ENCODE measurements at places on chromosomes 12 and 14.

DNA sequence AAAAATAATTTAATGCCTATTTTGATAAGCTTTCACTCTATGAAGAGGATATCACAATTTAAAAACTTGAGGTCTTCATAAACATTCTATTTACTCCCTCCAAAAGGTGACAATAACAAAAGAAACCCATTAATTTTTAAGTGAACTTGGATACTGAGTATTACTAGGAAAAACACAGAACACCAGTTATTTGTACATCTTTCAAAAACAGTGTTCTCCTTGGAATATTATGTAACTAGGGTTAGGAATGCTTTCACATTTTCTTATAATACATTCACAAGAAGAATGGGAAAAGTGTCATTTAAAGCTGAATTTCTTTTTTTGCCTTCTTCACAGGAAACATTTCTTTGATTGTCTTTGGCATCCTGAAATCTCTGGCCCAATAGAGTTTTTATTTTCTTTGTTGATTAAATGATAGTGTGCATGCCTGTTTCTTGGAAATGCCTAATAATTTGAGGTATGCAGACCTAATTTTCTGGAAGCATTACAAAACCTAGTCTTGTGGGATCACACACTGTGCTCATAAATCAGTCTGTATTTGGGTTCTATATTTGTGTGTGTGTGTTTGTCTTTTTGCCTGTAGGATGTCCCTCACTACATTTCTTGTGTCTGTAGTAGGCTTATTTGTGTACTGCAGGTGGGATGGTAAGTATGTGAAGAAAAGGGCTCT, 76.5 kb downstream of the WNK1 start:
- DNase-seq, result no peak

GRCh38 chr12:124539084-124540041, 28.0 kb downstream of the NCOR2 start:
- DNase-seq, result no peak

GRCh38 chr14:39491134-39491571, 58.9 kb upstream of the FBXO33 start:
- peak; percentile 13 for DNase-seq

DNA sequence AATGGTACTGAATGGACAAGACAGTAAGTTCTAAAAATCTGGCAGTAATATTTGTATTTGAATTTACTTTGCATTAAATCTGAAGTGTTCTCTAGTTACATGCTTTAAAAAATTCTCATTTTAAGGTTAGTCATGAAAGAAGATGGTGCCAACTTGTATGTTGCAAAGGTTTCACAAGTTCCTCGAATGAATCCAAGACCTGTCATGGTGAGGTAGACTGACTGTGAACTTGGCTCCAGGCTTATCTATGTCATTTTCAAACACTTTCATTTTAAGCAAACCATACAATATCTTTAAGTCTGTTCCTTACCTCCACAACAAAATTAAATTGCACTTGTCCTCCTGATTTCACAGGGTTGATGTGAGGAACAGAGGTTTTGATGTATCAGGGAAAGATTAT, 23.4 kb downstream of the CLEC2D start:
- no peak for DNase-seq

GRCh38 chr12:20030826-20031225, 337.5 kb upstream of the PDE3A start:
- no peak for DNase-seq

DNA sequence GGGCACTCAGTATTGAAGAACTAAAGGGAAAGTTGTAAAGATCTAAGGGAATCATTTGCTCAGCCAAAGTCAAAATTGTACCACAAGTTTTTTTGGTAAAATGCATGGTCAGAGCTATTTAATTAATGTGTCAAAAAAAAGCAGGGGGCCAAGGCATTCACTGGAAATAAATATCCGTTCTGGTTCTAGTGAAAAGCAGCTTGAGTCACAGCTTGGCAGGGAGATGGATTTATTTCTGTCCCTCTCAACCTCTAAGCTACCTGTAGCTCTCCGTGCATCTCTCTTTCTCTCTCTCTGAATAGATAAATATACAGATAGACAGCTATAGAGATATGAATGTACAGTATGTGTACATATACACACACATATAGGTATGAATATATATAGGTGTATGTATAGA, 554.4 kb upstream of the TMEM132C start:
- no peak for DNase-seq

GRCh38 chr14:100834082-100834793, 8.3 kb downstream of the MEG3 start:
- no peak for DNase-seq

GRCh38 chr12:26736563-26737486, 96.2 kb downstream of the ITPR2 start:
- no peak for DNase-seq

DNA sequence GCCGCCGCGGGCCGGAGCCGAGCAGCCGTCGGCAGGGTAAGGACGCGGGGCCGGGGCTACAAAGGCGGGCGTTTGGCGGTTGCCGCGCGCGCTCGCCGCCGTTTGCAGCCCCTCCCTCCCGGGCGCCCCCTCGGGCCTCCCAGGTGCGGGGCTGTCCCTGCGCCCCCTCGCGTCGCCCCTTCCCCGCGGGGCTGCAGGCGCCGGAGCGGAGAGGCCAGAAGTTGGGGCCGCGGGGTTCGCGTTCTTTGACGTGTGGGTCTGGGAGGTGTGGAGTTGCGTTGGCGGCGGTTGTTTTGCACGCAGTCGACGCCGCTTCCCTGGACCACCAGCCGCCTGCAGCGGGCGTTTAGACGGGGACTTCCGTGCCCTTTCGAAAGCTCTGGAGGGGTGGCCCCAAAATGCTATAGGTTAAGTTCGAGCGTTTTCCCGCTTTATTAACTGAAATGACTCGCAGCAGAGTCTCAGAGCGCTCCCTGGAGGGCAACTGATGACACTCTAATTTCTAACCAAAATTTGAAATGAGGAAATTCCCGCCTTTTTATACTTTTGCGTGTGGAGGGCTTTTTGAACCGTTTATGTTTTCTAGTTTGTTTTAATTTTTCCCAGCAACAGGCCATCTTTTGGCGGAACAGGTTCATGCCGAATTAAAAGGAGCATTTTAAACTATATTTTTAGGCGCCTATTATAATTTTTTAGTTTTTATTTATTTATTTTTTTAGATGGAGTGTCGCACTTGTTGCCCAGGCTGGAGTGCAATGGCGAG, 902 bp downstream of the TMPO start:
- peak; percentile 76 for DNase-seq

DNA sequence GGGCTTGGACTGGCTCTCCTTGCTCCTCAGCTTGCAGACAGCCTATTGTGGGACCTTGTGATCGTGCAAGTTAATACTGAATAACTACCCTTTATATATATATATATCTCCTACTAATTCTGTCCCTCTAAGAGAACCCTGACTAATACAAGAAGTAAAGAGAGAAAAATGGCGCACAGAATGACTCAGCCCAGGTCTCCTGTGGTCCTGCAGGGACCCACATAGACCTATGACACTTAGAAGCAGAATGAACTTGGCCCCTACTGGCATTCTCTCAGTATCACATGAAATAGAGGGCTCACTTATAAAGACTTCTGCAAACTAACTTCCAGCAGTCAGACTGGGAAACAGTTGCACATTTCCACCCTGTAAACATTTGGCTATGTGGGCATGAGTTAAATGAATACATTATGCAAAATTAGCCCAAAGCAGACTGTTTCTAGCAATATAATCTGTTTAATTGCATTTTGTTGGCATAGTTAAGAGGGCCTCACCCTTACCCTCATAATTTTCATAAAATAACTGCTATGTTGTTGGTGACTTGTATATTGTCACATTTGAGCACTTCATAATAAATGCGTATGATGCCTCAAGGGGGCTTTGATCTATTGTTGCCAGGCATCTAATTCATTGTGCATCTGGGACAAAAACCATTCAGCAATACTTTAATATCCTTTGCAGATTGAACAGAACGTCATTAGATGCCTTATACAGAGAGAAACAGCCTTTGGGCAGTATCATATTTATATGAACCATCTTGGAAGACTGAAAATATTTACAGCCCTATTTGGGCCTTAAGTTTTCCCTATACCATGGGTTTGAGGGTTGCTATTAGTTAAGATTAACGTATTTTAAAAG, 349.7 kb upstream of the DIO2 start:
- DNase-seq, result no peak

- peak; percentile 15 for DNase-seq
These were observed 173.8 kb upstream of the MIS18BP1 start for GRCh38 chr14:45426685-45427282.

DNA sequence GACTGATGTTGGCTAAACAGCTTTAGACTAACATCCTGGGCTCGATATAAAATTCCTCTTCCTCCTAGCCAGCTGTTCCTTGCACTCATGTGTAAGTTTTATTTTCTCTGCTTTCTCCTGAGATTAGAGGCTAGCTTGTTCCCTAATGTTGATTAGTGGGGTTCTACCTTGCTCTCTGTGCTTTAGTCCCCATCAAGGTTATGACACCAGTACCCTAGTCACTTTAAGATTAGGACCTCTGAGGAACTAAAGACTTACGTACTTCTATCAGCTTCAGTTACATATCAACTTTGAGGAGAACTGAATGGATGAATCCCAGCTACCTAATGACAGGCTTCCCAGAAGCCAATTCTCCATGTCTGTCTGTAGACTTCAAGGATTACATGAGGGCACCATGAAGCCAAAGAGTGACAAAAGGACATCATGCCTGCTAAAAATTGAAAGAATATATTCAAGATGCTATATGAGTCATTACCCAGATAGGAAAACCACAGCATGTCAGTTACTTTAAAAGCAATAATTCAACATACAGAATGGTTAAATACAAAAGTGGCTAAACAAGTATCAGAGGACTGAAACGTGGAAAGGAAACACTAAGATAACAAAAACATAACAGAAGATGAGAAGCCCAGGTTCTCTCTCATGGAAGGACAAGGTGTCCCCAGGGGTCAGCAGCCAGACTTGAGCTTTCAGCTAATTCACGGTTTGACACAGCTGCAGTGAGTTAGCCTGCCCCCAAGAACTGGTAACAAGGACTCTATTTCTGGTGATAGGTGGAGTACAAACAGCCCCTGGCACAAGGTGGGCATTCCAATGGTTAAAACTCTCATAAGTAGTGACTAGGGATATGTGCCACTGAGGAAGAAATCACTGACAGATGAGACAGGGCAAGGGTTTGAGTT, 20.4 kb downstream of the ADAM20 start:
- no peak for DNase-seq
